ENCODE measurements at places on chromosomes 3 and 15.

- no peak for DNase-seq
Observed at GRCh38 chr15:80405970-80406369, 1.8 kb downstream of the ARNT2 start.

DNA sequence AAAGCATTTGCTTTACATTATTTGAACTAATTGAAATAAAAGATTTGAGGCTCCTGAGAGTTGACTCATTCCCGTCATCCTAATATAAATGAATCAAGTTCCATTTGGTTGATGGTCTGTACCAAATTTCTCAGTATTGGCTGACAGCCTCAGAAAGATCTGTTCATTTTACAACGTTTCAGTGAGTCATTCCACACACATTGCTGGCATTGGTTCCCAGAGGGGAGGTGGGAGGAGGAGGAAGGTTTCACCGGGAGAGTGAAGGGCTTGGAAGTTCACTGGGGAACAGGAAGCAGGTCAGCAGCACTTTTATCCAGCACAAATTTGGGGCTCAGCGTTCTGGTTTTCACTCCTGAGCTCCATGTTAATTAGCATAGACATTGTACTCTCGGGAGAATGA is 176.7 kb upstream of the CADPS start:
- no peak for DNase-seq

GRCh38 chr3:172319595-172319994 is 128.7 kb downstream of the GHSR start:
- DNase-seq, result no peak

DNA sequence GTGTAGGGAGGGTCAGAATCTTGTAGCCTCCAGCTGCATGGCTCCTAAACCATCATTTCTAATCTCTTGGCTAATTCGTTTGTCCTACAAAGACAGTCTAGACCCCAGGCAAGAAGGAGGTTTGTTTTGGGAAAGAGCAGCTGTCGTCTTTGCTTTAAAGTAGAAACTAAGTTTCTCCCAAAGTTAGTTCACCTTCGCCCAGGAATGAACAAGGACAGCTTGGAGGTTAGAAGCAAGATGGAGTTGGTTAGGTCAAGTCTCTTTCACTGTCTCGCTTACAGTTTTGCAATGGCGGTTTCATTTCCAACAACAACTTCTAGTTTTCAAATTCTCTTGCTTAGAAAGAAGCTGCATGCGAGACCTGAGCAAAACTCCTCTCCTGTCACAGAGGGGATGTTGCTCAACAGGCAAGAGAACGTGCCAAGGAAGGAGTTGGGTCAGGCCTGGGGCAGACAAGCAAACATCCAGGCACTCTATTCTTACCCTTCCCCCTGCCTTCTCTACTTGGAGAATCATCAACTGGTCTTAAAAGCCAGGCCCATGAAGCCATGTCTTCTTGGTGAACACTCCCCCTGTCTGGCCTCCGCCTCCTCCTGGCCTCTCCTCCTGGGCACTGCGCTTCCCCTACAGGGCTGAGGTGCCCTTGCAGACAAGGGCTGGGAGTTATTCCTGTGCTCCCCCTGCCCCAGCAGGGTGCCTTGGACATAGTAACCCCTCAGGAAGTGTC is 57.6 kb downstream of the TMEM44 start:
- no peak for DNase-seq

GRCh38 chr3:47617086-47618010 is 38.7 kb upstream of the CSPG5 start:
- DNase-seq, result no peak

DNA sequence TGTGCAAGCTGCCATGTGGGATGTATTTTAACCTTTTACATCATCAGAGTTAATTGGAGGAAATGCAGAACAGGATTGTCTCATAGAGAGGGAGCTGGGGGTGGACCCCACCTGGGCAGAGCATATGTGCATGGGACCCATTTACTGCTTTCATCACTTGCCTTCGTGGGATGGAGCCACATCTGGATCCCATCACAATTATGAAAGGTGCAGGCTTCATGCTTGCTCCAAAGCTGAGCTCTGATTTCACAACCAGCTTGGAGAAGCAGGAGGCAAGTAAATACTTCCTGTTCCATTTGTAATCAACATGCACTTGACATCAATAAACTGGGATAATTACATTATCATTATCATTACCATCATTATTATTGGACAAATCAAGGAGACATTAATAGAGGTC is 161.9 kb downstream of the ALDH1A2 start:
- no peak for DNase-seq

GRCh38 chr3:195847055-195847950 is 35.6 kb upstream of the MUC4 start:
- DNase-seq, result no peak

DNA sequence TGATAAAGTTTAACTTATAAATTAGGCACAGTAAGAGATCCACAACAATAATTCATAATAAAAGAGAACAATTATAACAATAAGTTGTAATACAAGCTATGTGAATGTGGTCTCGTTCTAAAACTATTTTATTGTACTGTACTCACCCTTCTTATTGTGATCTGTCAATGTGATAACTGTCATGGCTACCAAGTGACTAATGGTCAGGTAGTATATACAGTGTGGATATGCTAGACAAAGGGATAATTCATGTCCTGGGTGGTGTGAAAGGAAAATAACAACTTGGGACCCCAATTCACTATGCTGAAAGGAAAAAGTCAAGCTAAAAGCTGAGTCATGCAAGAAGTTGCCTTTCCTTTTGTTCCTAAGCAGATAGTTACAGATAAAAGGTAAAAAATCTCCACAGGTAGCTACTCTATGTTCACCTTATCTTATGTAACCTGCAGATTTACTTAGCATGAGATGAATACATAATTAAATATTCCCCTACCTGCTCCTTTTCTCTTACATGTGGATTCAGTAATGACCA is 10.7 kb upstream of the CYP8B1 start:
- no peak for DNase-seq

- DNase-seq, result no peak
Observed at GRCh38 chr3:115111632-115112031, 35.5 kb downstream of the ZBTB20 start.

- no peak for DNase-seq
Observed at GRCh38 chr3:141273700-141274410, 42.2 kb downstream of the PXYLP1 start.

DNA sequence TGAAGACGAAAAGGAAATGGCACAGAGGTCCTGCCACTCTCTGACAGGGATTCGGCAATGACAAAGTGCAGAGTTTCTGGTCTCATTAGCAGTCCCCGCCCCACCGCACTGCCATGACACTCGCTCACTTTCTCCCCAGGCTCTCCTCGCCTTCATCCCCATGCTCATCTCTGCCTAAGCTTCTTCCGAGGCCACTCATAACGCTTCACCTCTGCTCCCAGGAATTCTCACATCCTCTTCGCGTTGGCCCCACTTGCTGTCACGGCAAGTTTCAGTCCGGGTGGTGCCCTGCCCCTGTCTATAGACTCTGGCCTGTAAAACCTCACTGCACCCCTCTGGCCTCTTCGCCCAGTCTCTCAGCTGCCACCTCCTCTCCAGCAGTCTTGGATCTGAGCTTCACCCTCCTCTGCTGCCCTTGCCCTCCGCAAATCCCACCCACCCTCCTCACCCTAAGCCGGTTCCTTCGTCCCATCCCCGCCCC is 654 bp downstream of the RUBCN start:
- no peak for DNase-seq
